ENCODE measurements at places on chromosomes 6 and 20. TPM values are rescaled to one million over a fixed set of nuclear protein-coding genes. Genes with fewer than 3 reads are reported as not detected.

- DNase-seq: no peak
These were observed 28.9 kb upstream of the BHLHE23 start for GRCh38 chr20:63035603-63036185.

SYNDIG1 gene
- under 0.01 TPM for total RNA-seq

DNA sequence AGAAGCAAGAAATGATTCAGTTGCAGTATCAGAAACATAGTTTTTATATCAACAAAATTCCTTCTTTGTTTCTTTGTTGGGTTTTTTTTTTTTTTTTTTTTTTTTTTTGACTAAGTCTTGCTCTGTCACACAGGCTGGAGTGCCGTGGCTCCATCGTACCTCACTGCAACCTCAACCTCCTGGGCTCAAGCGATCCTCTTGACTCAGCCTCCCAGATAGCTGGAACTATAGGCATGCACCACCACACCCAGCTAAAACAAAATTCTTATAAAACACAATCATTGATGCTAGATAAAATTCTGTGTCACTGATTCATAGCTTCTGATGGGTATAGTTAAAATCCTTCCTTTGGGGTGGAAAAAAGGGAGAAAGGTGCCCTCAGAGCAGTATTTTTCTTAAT, 110.3 kb upstream of the TNFAIP3 start:
- DNase-seq: no peak

DNA sequence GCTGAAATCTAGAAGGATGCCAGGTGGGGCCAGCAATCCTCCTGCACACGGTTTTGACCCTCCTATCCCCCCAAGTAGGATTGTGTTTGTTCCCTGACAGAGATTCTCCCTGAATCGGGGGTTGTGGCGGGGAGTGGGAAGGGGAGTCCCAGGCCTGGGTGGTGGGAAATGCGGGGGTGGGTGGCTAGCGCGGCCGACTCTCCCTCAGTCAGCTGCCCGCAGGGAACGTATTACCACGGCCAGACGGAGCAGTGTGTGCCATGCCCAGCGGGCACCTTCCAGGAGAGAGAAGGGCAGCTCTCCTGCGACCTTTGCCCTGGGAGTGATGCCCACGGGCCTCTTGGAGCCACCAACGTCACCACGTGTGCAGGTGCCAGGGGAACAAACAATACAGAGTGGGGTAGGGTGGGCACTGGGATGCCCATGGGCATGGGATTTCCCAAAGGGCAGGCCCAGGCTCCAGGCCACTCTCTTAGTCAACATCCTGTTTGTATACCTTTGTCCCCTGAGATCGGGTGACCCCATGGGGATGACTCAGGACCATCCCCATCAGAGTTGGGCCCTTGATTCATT, 16.1 kb upstream of the ZNF76 start:
- DNase-seq: no peak

All from fibroblast of villous mesenchyme (primary cell).